Activated CD4-positive, alpha-beta T cell treated with anti-CD3 and anti-CD28 coated beads for 4 hours (primary cell): ENCODE measurements at places on chromosomes 4 and X.

GRCh38 chr4:95087657-95088455 lies 330.1 kb downstream of the BMPR1B start:
- no peak for DNase-seq

- DNase-seq = no peak
These were observed 2170.2 kb downstream of the PCDH7 start for GRCh38 chr4:32890398-32890797.

DNA sequence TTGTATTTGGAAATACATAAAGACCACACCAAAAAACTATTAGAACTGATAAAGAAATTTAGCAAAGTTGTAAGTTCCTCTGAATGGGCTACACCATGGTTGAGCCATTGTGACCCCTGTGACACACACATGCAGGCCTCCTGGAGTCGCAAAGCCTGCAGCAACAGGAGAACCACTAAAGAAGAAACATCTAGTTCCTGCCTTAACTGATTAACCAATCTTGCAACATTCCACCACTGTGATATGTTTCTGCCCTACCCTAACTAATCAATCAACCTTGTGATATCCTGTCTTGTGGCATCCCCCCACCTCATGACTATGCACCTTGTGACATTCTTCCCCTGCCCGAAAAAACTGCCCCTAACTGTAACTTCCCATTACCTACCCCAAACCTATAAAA lies 401.8 kb downstream of the PRDM5 start:
- no peak for DNase-seq

DNA sequence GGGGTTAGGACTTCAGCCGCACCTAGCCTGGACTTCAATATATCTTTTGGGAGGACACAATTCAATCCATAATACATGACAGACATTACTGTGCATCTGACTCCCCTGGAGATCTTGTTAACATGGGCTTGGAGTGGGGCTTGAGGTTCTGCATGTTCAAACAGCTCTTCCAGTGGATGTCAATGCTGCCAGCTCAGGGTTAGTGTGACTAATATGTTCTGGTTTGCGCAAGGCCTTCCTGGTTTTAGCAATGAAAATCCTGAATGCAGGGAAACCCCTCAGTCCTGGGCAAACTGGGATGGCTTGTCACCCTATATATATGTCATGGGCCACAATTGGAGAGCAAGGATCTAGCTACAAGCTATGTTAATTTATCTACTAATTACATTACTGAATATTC lies 2.7 kb upstream of the TSPAN7 start:
- no peak for DNase-seq
